ENCODE measurements at places on chromosomes 1 and 21.

- DNase-seq, result no peak
Measured at GRCh38 chr1:206508956-206509355, 1.6 kb downstream of the RASSF5 start.

DNA sequence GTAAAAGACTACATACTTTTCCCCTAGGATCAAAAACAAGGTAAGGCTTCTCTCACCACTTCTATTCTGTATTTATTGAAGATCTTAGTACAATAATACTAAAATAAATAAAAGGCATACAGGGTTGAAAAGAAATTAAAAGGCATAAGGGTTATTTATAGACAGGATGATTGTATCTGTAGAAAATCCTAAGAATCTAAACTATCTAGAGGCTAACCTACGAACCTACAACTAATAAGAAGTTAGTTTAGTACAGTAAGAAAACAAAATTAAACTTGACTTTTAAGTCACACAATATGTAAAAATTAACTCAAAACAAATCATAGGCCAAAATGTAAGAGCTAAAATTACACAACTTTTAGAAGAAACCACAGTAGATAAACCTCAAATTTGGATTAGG is 50.4 kb upstream of the ADAM30 start:
- DNase-seq, result no peak

GRCh38 chr1:223143537-223144248 is 645 bp upstream of the TLR5 start:
- peak; percentile 84 for DNase-seq

GRCh38 chr1:206521127-206521526 is 13.8 kb downstream of the RASSF5 start:
- no peak for DNase-seq

DNA sequence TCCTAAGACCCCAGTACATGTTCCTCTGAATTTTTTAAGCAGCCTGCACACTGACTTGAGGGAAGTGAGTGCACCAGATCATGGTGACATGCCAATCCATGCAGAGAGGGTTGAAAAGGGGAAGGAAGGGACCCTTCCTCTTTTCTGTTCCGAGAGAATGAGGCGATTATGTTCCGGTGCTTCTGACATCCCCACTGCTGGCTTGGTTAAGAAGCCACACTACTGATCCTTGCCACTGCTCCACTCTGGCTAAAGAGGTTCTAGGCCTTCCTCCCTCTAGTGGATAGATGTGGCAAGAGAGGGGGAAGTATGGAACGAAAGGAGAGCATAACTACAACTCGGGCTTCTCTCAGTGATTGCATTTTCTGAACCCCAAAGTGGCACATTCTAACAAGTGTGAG is 1.8 kb upstream of the CYB5R1 start:
- DNase-seq, result no peak

DNA sequence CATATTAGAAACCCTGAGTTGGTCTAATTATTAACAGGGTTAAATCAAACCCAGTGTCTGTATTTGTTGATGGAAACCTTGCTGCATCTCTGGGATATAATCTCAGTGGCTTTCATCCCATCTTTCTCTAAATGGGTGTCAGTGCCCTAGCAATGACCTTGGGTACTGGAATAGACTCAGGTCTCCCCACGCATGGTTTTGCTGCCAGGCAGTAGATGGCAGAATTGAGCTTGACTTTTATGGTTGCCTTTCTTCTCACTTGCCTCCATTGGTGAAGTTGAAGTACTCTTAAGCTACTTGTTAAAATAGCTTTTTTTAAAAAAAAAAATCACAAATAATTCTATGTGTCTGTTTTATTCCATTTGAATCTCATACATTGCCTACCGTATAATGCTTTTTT is 81.8 kb upstream of the HMCN1 start:
- no peak for DNase-seq

GRCh38 chr1:180271272-180272255 is 41.5 kb downstream of the LHX4 start:
- no peak for DNase-seq

GRCh38 chr21:36927719-36928117 is 38.8 kb downstream of the HLCS start:
- peak; percentile 76 for DNase-seq

DNA sequence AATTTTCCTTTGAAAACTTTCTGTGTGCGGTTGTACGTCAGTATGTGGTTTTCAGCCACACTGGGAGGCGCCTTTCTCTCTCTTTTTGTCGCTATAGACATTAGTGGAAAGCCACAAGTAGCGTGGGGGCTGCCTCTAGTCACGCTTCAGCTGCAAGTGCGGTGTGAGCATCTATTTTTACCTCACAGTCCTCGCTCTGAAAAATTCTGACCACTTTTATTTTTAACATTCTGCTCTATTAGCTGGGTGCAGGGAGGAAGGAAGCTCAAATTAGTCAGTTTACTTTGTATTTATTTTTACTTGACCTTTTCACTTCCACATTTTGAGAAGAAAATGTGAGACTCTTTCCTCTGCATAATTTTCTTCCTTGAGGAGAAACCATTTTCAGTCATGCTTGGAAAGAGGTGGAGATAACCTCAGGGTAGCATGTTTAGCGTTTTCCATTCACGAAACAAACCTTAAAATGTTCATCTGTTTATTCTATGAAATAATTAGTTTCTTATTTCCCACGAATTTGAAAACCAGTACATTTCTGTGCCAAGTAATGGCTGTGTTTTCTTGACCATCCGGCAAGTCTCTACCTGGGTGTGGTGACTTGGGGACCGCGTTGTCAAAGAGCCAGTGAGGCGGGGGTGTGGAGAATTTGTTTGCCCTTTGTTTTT is 35.6 kb downstream of the ADARB1 start:
- no peak for DNase-seq

DNA sequence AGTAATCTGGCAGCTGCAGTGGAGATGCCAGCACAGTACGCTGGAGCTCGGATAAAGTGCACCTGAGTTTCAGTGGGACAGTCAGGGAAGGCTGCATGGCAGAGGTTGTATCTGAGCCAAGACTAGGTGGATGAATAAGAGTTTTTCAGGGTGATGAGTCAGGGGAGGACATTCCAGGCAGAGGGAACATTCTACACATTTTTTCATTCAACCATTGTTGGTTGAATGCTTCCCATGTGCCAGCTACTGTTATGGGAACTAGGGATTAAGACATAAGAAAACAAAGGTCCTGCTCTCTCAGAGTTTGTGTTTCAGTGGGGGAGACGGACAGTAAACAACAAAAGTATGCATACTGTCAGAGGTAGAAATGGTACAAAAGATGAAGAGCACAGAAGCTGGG is 5.2 kb downstream of the LEPR start:
- no peak for DNase-seq

GRCh38 chr1:225875044-225875815 is 7.0 kb downstream of the TMEM63A start:
- no peak for DNase-seq

GRCh38 chr1:47555306-47555705 is 117.5 kb downstream of the FOXD2 start:
- DNase-seq, result no peak

GRCh38 chr21:41187537-41188025 is 19.6 kb downstream of the BACE2 start:
- DNase-seq, result no peak

DNA sequence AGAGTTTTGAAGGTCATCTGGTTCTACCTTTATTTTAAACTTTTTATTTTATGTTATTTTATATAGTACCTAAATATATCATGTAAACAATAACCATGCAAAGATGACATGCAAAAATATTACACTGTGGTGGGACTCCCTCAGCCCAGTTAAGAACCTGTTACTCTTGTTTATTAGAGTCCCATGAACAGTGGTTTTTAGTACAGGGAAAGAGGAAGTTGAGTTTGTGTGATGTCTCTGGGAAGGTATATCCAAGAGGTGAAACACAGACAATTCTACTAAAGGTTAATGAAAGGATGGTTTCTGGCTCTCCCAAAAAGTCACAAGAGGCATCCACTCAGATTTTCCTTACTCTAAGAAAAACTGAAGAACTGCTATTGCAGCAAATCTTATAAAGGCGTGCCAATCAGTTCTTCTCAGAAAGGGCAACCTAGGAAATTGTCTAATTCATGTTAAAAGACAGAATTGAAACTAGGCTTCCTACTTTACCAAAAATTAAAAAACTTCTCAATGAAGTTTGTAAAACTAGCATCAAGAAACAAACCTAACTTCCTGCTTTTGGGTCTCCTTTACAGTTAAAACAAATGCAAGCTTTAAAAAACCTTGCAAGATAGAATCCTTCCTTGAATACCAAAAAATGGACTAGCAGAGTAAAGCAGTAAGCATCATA is 19.9 kb downstream of the GFI1 start:
- no peak for DNase-seq

DNA sequence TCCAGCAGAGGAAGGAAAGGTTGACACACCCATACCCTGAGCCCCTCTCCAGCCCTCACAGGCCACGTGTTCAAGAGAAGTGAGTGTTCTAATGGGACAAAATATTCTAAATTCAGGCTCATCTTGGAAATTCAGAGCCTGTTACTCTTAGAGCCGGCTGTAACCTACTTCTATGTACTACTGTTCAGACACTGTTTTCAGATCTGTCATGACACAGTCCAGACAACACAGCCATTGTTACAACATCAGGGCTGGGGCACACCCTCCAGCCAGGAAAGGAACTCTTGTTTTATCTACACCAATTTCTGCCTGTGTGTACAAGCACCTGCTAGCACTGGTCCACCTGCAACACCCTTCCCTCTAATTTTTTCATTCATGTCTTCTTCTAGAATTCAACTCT is 145.4 kb upstream of the C8B start:
- DNase-seq, result no peak

DNA sequence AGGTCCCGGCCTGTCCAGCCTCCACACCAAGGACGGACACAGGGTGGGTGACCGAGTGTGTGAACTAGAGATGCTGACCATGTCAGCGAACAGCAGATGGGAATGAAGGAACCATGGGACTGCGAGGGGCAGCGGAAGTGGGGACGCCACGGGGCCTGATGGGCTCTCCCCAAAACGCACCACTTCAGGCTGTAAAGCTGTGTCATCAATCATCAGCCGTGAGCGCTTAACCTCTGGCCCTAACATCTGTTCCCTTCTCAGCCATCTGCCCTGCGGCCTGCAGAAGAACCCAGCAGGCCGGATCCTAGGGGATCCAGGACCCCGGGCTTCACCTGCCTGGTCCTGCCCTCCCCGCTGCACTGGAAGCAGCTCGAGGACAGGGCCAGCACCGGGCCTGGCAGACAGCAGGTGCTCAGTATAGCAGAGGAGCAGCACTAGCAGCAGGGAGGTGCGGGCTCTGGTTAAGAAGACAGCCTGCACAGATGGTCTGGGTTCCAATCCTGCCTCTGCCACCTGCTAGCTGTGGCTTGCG is 58.7 kb downstream of the DMRTB1 start:
- no peak for DNase-seq

GRCh38 chr1:94633051-94633450 is 91.5 kb upstream of the F3 start:
- no peak for DNase-seq

DNA sequence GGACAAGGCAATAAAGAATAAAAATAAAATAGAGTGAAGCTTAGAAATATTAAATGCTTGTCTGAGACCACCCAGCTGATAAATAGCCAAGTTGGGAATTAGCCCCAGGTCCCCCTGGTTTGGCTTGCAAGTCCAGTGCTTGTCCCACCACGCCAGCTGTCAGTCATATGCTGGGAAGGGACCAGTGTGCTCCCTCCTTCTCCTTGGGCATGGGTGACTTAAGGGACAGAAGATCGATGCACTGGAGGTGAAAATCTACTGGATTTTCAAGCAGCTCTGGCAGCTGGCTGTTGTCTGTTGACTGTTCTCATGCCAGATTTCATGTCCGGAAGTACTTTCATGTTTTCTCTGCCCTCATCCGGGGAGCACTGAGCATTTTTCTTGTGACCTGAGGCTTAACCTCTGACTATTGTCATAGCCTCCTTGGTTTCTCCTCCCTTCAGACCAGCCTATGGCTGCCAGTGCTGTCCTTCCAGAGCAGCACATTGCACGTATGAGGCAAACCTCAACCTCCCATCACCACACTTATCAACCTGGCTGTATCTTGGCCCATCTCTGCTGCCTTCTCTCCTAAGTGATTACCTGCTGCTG is 12.4 kb downstream of the LMOD1 start:
- no peak for DNase-seq

DNA sequence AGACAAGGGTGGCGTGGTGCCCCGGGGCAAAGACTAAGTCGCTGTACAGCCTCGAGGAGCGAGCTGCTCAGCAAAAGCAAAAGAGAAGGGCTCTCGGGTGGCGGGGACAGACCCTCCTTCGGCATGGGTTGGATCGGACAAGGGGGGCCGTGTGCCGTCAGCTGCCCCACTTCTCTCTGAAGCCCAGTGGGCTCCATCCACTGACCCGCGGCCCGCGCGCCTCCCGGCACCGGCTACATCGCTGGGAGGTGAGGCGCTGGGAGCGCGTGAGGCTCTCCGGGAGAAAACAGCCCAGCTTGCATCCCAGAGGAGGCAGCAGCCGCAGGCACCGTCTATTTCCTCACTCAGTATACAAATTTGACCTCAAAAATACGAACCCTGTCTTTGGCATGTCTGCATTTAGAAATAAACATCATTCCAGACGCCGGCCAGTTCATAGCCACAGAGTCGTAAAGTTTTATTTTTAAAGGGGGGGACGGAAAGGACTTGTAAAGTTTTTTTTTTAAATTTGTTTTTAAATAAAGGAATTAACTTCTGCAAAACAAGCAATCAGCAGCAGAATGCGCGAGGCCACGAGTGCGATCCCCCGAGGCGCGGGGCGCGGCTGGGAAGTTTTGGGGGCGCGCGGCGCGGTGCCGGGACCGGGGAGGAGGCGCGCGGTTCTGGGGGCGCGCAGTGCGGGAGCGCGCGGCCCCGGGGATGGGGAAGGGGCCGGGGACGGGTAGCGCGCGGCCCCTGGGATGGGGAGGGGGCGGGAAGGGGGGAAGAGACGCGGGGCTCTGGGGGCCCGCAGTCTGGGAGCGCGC is 689 bp upstream of the GPR137B start:
- DNase-seq, result no peak

DNA sequence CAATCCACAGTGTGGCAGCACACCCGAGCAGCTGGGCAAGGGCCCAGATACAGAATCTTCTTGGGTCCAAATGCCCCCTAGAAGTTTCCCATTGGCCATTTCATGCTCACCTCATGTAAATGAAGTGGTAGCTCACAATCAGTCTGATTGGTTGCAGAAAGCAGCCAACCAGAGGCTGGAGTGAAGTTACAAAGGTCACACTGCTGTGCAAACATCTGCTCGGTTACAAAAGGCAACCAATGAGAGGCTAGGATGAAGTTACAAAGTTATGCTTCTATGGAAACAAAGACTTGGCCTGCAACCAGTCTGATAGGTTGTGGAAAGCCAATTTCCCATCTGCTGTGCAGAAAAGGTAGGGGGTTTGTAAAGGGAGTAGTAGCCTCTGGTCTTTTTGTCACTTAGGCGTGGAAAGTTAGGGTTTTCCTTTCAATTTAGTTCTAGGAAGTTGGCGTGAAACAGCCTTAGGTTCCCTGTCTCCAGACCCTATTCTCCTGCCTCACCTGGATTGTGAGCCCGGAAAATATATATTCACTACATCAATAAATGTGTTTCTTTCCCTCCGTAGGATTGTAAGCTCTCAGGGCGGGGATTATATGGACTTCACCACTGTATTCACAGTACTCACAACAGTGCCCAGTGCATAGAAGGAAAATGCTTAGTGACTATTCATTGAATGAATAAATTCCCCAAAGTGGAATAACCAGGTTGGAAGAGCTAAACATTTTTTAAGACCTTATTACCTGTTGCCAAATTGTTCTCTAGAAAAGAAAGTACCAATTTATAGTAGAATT is 91.9 kb downstream of the URB2 start:
- no peak for DNase-seq

All from NCI-H1105 (cell line).